ENCODE measurements at places on chromosomes 11 and 22. TPM values are rescaled to one million over a fixed set of nuclear protein-coding genes. Genes with fewer than 3 reads are reported as not detected.

TEAD1 gene
- polyA plus RNA-seq, result 32.4 TPM

TTC28 gene
- polyA plus RNA-seq, result 8.2 TPM

AGBL2 gene
- polyA plus RNA-seq, result 0.49 TPM

DBX1 gene
- polyA plus RNA-seq, result not detected

C11orf42 gene
- not detected for polyA plus RNA-seq

BSCL2 gene
- 645 TPM for polyA plus RNA-seq

KIAA1671 gene
- 8.6 TPM for polyA plus RNA-seq

SEPTIN5 gene
- polyA plus RNA-seq, result 290 TPM

WBP2NL gene
- polyA plus RNA-seq, result 0.61 TPM

CHRDL2 gene
- polyA plus RNA-seq, result 0.76 TPM

CRYBB2 gene
- polyA plus RNA-seq, result not detected

PHRF1 gene
- polyA plus RNA-seq, result 12.6 TPM

- DNase-seq, result no peak
Measured at GRCh38 chr11:22677153-22677903, 10.9 kb downstream of the GAS2 start.

DNA sequence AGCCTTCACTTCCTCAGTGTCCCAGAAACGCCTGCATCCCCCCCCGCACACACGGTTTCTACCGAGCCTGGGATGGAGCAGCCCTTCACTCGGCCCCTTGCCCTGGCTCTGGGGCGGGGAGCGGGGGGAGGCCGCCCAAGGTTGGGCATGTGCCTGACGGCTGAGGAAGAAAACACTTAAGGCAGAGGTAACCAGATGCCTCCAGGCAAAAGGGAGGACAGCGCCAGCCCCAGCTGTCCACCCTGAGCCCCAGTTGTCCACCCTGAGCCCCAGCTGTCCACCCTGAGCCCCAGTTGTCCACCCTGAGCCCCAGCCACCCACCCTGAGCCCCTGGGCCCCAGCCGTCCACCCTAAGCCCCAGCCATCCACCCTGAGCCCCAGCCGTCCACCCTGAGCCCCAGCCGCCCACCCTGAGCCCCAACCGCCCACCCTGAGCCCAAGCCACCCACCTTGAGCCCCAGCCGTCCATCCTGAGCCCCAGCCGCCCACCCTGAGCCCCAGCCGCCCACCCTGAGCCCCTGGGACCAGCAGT is 3.8 kb upstream of the TTLL8 start:
- no peak for DNase-seq

- DNase-seq, result no peak
Measured at GRCh38 chr11:34977089-34977912, 60.9 kb downstream of the PDHX start.

DNA sequence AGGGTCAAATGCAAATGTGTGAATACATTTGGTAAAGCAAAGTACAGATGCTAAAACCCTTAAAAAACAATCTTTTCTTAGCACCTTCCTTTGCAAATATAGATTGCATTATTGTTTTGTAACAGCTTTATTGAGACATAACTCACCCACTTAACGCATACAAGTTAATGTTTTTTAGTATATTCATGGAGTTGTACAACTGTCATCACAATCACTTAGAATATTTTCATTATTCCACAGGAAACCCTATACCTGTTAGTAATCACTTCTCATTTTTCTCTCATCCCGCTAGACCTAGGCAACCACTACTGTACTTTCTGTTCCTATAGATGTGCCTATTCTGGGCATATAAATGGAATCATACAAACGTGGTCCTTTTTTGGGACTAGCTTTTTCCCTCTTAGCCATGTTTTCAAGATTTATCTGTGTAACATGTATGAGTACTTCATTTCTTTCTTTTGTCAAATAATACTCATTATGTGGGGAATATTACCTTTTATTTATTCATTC is 34.7 kb downstream of the PPP6R3 start:
- DNase-seq, result no peak

DNA sequence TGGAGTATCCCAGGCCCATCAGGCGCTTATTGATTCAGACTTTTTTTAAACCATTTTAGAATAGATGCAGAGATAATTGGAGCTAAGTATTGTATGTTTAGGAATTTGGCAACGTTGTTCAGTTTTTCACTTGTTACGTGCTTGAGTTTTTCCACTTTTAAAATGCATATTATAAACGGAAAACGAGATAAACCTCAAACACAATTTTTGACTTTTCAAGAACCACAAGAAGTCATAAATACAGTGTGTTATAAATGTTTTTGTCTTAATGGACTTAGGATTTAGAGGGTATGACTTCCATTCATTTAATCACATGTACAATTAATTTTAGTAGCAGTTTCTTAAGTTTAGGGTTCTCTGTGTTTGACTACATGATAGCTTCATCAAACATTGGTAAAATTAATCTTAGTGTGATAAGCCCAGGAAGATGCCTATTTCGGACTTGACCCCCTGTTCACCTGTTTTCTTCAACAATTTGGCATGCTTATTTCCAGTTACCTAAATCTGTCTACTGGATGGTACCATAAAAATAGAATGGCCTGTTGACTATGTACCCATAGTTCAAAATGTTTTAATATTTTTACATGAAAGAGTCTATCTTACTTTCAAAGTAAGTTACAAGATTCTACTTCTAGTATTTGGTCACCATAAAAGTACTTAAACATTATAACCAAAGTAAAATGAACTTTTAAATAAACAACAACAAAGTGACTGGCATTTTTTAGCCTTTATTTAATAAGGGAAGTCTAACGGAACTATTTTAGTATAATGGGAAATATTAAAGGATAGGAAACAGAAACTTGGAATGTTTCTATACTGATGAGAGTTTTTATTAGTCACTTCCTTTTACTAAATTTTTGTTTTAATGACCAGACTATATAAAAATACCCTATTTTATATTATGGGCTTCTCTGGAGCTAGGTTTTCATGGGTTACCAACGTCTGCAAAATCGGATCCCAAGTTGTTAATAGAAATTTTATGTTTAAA is 1.4 kb downstream of the ZC3H12C start:
- no peak for DNase-seq

- no peak for DNase-seq
Measured at GRCh38 chr11:46252373-46252914, 25.0 kb upstream of the CREB3L1 start.

- no peak for DNase-seq
Measured at GRCh38 chr22:24707470-24707801, 67.1 kb downstream of the PIWIL3 start.

GRCh38 chr11:89493431-89493830 is 2.3 kb upstream of the NOX4 start:
- no peak for DNase-seq

- no peak for DNase-seq
Measured at GRCh38 chr11:35632301-35632700, 14.0 kb downstream of the FJX1 start.

DNA sequence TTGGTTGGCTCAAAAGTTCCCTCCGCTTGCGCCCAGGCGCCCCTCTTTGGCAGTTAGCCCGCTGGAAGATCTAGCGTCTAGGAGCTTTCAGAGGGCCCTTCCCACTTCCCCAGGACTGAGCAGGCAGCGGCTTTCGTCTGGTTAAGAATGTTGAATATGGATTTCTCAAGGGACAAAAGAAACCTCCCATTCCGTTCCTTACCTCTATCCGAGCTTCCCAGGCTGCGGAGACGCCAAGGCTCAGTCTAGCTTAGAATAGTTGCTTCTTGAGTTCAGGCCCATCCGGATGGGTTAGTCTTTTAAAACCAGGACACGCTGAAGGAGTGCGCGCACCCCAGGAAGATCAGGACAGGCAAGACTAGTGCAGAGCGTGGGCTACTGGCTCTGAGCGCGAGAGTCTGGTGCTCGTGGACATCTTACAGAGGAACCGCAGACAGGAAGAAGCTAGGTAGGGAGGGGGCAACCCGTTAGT is 1.6 kb downstream of the NELL1 start:
- DNase-seq, result peak; percentile 29

DNA sequence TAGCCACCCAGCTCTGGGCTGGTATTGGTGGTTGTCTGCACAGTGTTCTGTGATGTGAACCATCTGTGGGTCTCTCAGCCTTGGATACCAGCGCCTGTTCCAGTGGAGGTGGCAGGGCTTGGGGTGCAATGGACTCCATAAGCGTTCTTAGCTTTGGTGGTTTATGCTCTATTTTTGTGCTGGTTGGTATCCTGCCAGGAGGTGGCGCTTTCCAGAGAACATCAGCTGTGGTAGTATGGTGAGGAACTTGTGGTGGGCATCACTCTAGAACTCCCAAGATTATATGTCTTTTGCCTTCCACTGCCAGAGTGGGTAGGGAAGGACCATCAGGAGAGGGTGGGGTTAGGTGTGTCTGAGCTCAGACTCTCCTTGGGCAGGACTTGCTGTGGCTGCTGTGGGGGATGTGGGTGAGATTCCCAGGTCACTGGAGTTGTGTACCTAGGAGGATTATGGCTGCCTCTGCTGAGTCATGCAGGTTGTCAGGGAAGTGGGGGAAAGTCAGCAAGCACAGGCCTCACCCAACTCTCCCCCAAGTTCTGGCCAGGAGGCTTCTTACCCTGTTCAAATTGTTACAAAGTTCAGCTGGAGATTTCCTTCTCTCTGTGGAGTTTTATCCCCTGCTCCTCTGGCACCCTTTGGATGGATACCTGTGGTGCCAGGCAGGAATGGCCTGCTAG is 47.2 kb downstream of the MRGPRX2 start:
- DNase-seq, result no peak

DNA sequence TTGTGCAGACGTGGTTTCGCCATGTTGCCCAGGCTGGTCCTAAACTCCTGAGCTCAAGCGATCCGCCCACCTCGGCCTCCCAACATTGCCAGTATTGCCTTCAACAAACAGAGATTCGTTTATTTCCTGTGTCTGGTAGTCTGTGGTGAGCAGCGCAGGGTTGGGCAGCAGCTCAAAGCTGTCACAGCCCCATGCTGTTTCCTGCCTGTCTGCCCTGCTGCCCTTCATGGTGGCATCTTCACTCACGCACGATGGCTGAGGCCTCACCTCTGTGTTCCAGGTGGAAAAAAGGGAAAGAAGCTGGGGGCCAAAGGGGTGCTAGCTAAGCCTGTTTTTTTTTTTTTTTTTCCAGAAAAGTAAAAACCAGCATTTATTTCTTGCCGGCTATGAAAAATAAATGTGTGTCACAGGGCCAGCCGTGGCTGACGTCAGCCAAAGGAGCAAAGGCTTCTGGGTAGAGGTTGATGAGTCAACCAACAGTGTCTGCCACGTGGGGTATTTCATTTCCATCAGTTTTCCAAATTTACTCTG is 28.8 kb downstream of the TBC1D22A start:
- no peak for DNase-seq

DNA sequence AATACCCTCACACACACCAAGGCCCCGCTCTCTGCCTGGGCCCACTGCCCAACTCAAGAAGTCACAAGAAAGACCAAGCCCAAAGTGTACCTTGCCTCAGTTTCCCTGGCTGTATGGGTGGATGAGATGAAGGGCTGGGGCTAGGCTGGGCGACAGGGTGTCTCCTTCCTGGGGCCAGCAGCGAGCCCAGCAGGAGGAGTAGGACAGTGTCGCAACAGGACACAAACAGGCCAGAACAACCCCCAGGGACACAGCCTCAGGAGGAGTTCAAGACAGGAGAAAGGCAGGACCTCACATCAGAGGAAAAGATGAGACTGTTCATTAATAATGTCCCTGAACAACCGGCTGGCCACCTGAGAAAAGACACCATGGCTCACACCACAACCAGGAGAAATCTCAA is 13.3 kb downstream of the CSNK1E start:
- DNase-seq, result no peak

GRCh38 chr22:29105468-29105867 is 32.6 kb downstream of the KREMEN1 start:
- no peak for DNase-seq

- DNase-seq, result no peak
Measured at GRCh38 chr11:119936426-119936825, 201.5 kb downstream of the TRIM29 start.

DNA sequence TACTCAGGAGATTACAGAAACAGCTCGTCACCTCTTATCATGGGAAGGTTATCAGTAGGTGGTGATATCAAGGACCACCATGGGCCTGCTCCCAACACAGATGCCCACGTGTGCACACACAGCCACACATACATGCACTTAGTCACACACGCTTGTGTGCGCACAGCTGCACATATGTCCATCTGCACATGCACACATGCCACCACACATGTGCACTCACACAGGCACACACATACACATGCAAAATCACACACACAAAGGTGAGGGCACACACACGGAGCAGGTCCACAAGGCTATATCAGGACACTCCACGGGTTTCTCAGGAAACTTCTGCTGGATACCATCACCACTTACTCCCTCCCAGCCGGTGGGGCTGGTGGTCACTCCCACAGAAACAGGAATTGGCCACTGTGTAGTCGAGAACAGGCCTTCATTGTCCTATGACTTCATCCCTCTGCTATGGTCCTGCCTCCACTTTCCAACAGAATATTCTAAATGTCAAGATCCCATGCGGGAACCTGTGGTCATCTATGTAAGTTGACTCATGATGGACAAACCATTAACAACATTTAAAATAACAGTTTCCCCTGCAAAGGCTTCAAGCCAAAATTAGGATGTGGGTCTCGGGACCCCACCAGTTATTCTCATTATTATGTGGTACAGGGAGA is 2.2 kb downstream of the C11orf24 start:
- DNase-seq, result no peak

DNA sequence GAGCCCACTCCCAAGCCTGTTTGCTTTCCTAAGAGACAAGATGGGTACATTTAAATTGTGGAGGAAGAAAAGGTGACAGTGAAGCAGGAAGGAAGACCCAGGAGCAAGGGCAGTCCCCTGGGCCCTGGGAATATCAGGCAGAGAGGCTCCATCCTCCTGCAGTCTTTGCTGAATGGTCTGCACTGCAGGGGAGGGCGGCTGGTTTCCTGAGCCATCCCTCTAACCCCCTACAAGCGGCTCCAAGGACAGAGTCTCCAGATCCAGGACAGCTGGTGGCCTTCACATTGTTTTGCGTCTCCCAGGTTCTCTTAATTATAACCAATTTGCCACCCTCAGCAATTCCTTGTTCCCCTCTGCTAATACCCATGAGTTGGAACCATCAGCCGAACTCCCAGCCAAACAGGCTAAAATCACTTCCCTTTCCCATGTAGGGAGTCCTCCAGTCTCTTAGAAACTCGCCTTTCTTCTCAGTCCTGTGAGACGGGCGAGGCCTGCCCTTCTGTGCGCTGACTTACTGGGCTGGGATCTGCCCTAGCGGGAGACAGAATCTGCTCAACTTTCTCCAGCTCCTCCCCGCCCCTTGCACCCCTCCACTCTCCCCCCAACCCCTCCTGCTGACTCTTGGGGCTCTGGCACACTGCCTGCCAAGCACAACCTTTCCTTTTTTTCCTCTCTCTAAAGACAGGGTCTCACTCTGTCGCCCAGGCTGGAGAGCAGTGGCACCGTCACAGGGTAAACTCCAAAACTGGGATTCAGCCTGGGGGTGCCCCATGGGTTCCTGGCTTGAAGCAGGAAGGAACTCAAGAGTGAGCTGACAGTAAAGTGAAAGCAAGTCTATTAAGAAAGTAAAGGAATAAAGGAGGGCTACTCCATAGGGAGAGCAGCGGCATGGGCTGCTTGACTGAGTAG is 53.4 kb upstream of the EMID1 start:
- DNase-seq, result peak; percentile 55
